ENCODE measurements at places on chromosomes 6 and 20. TPM values are rescaled to one million over a fixed set of nuclear protein-coding genes. Genes with fewer than 3 reads are reported as not detected.

Gene HLA-DQB1
- polyA plus RNA-seq, result 1.4 TPM

Gene WFDC12
- polyA plus RNA-seq, result not detected

Gene AGER
- 0.47 TPM for polyA plus RNA-seq

Gene UNC93A
- polyA plus RNA-seq, result not detected

Gene TAGAP
- 151 TPM for polyA plus RNA-seq

Gene B3GAT2
- 0.72 TPM for polyA plus RNA-seq

Gene EGFL8
- 0.30 TPM for polyA plus RNA-seq

Gene ARG1
- not detected for polyA plus RNA-seq

Gene ENPP5
- 1.7 TPM for polyA plus RNA-seq

Gene GNRH2
- polyA plus RNA-seq, result not detected

Gene FAM184A
- polyA plus RNA-seq, result 3.1 TPM

Gene TPD52L1
- 0.56 TPM for polyA plus RNA-seq

Gene LY6G5B
- polyA plus RNA-seq, result not detected

Gene PRDM13
- not detected for polyA plus RNA-seq

Gene LY6G6D
- not detected for polyA plus RNA-seq

Gene TPBG
- polyA plus RNA-seq, result not detected

Gene OPRM1
- polyA plus RNA-seq, result not detected

Gene RHAG
- not detected for polyA plus RNA-seq

Gene LY6G6C
- polyA plus RNA-seq, result not detected

Gene TMEM14A
- 18.0 TPM for polyA plus RNA-seq

Gene QKI
- 15.0 TPM for polyA plus RNA-seq

Gene PLN
- polyA plus RNA-seq, result 0.34 TPM

Gene FAXC
- polyA plus RNA-seq, result not detected

Gene BLTP3A
- 0.72 TPM for polyA plus RNA-seq

Gene BPIFB2
- not detected for polyA plus RNA-seq

Gene ZC3H12D
- 2.3 TPM for polyA plus RNA-seq

Gene EZR
- polyA plus RNA-seq, result 115 TPM

Gene UBE3D
- polyA plus RNA-seq, result 5.8 TPM

Gene MAP7
- 0.13 TPM for polyA plus RNA-seq

Gene TCF21
- not detected for polyA plus RNA-seq

Gene SLC12A5
- not detected for polyA plus RNA-seq

Gene PRICKLE4
- not detected for polyA plus RNA-seq

Gene C6orf15
- polyA plus RNA-seq, result not detected

Gene HLA-DOB
- 0.48 TPM for polyA plus RNA-seq

Gene LY6G6F
- not detected for polyA plus RNA-seq

Gene FUT9
- polyA plus RNA-seq, result not detected

Gene FILIP1
- polyA plus RNA-seq, result 0.15 TPM

Gene CST2
- polyA plus RNA-seq, result not detected
